Fibroblast of mammary gland (primary cell): ENCODE measurements at places on chromosomes 3 and 15.
A peak's percentile ranks its signal among the peaks of the same experiment; 100 is the strongest.

DNA sequence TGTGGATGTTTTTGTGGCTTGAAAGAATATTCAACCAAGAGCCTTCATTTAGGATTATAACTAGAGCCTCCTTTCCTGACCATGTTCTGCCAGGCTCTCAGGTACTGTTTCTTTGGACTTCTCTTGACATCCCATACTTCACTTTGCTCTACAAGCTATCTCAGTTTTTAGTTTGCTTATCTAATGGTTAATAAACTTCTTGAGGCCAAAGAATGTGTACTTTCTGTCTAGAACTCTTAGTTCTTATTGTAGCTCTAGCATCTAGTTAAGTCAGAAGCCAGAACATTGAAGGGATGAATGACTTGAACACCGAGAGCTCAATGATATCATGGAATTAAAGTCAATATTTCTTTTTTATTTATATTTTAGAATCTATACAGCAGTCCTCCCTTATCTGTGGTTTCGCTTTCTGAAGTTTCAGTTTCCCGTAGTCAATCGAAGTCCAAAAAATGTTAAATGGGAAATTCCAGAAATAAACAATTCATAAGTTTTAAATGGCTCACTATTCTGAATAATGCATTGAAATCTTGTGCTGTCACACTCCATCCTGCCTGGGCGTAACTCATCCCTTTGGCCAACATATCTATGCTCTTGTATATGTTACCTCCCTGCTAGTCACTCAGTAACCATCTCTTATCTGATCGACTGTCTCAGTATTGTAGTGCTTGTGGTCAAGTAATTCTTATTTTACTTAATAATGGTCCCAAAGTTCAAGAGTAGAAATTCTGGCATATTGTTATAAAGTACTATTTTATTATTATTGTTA, 368.6 kb upstream of the RBMS3 start:
- DNase-seq: no peak

DNA sequence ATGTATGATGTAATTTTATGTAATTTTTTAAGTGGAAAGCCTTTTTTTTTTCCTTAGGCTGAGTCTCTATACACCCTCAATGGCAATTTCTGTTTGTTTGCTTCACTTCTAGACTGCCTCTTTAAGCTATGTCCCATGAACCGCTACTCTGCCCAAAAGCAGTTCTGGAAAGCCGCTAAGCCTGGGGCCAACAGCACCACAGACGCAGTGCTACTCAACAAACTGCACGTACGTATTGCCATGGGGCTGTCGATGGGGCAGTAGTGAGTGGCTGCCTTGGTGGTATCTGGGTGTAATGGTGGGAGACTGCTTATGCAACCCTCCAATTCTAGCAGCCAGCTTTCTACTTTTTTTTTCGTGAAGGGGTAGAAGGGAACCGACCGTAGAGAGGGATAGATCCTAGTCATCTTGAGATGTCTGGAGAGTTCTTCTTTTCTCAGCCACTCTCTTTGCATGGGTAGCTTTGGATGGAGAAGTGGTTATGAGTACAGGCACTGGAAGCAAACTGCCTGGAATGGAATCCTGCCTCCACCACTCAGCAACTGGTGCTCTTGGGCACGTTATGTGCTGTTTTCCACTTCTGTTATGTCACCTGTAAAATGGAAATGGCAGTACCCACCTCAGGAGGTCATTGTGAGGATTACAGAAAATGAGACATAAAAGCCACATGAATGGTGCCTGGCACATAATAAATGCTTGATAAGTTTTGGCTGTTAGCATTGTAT, 134.7 kb downstream of the ITPR1 start:
- DNase-seq: no peak

DNA sequence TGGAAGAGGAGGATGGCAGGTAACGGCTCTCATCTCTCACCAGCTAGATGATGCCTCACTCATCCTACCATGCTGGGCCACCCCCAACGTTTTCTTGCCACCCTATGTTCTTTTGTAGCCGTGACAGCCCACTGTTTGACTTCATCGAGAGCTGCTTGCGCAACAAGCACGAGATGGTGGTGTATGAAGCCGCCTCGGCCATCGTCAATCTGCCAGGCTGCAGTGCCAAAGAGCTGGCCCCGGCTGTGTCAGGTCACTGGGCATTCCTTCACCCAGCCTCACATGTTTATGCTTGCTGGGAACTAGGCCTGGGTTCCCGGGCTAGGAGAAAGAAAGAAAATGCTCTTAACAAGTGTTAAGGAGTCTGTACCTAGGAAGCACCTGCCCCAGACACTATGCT, 8.2 kb downstream of the COPG1 start:
- DNase-seq: no peak

GRCh38 chr3:48306290-48306689, 27.2 kb downstream of the SPINK8 start:
- DNase-seq: no peak

- no peak for DNase-seq
Measured at GRCh38 chr3:180764481-180764880, 85.2 kb upstream of the CCDC39 start.

- DNase-seq: peak; percentile 20
Measured at GRCh38 chr3:141853081-141853601, 23.3 kb upstream of the ATP1B3 start.

DNA sequence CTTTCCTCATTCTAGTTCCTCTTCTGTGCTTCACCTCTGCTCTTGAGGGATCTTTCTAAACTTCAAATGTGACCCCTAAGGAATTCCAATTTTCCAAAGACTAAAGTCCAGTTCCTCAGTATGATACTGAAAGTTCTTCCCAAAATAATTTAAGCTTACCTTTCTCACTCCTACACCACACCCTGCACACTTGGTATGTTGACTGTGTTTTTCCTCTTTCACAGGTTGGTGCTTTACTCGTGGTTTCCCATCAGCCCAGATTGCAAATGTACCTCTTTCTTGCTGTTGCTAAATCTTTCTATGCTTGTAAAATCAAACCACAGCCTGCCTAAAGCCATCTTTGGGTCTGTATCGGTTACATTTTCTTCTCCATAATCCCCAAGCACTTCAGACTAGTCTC, 30.5 kb upstream of the CLDN16 start:
- DNase-seq: no peak

DNA sequence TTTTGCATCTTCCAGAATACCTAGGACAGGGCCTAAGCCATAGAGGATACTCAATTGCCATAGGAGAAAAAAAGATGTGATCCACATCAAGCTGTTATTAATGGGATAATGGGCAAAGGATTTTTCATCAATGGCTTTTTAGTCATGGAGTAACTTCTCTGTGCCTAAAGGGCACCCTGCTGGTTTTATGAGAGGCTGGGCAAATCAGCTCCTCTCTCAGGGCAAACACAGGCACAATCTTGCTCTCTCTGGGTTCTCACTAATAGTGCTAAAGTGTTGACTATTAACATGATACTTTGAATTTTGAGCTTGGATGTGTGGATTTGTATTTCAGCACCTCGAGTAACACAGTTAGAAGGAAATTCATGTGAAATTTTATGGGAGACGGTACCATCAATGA, 67.6 kb downstream of the GHSR start:
- no peak for DNase-seq

- no peak for DNase-seq
Measured at GRCh38 chr15:99306694-99307338, 55.5 kb downstream of the LRRC28 start.

- DNase-seq: peak; percentile 63
Measured at GRCh38 chr3:124281453-124282316, 289.8 kb upstream of the ROPN1 start.

DNA sequence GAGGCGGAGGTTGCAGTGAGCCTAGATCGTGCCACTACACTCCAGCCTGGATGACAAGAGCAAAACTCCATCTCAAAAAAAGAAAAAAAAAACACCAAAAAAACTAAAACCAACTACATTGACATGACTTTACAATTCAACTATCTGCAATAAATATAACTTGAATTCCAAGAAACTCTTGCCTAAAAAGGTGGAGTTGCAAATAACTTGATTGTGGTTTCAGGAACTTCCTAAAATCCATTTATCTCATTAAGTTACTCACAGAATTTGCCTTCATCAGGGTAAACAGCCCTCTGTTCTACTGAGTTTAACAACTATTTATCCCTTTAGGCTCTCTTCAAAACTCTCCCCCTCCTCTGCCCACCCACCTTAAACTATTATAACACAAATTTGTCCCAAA, 2.7 kb upstream of the MAPK6 start:
- no peak for DNase-seq

- no peak for DNase-seq
Measured at GRCh38 chr3:138781012-138781470, 53.7 kb downstream of the PIK3CB start.

GRCh38 chr3:46907271-46907670, 29.8 kb downstream of the PTH1R start:
- DNase-seq: no peak

- DNase-seq: no peak
Measured at GRCh38 chr15:101055411-101055810, 136.3 kb downstream of the LRRK1 start.

DNA sequence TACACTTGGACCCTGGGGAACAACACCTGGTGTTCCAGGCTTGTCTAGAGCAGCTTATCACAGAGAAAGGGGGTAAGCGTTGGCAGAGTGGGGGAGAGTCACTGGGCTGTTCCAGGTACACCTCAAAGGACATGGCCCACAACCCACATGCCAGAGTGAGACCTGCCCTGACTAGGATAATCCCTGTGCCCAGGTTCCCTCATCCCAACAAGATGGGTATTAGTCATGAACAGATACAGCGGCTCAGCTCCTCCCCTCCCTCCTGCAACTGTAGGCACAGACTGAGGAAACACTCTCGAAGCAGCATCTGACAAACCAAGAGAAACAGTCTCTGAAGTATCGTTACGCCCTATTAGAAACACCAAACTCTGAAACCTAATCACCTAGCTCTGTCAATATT, 32.1 kb upstream of the RPS17 start:
- DNase-seq: peak; percentile 13

- DNase-seq: peak; percentile 50
Measured at GRCh38 chr15:82851981-82852511, 42.6 kb downstream of the WHAMM start.

DNA sequence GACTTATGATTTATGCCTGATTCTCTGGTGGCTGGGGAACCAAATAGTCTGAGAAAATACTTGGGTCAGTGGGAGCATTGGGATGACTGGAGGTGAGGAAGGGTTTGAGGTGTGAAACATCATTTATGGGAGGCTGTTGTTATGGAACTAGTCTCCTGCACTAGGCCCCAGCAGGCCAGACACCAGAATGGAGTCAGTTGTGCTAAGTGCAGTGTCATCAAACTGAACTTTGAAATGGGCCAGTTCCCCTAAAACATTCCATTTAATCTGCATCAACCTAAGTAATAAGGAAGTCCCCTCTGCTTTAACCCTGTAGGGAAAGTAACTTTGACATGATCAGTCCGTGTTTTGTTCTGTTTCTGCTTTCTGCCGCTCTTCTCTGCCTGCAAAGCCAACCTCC, 44.9 kb upstream of the KLHL25 start:
- no peak for DNase-seq

DNA sequence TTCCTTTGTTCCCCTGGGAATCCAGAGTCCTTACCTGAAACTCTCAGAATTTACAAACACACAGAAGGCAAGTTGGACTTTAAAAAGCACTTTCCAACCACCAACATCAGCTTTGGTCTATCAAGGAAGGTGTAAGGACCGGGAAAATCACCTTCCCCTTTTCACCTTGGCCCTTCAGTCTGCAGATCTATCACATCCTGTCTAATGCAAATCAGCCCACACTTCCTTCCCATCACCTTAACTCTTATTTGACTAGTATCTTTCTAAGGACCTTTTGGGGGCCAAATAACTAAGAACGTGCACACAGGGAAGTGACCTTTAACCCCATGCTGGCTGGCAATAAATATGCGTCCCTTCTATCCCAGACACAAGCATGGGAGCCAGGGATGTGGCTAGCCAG, 320.6 kb downstream of the ARRDC4 start:
- DNase-seq: no peak

DNA sequence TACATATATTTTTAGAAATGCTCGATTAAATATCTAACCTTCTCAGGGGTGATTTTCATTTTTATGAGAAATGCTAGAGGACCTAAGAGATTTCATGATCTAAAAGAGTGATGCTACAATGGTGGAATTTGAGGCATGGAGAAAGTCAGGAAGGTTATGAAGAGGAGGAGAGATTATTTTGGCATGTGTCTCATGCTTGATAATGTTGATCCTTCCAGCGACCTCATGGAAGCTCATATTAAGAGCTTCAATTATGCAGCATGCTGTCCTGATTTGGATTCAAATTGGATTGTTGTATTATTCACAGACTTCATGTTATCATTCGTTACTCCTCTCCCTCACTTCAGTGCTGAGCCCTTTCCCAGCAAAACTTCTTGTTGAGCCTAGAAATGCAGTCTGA, 112.5 kb downstream of the RAP2B start:
- no peak for DNase-seq

GRCh38 chr3:5185093-5185673, 2.3 kb upstream of the EDEM1 start:
- DNase-seq: no peak

- no peak for DNase-seq
Measured at GRCh38 chr15:78615151-78615589, 5.6 kb downstream of the CHRNA3 start.

GRCh38 chr3:67000009-67000408, 1.9 kb downstream of the KBTBD8 start:
- DNase-seq: peak; percentile 73

DNA sequence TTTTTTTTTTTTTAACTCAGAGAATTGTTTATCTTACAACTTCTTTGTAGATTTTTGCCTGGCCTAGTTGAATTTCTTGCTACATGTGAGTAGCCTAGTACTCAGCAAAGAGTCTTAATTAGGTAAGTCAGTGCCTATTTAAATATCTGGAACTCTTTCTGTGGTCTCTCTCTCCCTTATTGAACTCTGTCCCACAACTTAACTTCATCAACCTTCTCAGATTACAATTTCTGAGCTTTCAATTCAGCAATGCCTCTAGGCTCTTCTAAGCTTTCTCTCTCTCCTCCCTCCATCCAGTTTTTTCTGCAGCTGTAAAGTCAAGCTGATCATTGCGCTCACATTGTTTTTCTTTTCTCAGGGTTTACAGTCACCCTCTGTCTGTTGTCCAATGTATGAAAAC, 517.6 kb upstream of the ROBO1 start:
- DNase-seq: peak; percentile 53

- peak; percentile 74 for DNase-seq
Measured at GRCh38 chr3:20573175-20573574, 387.2 kb upstream of the SGO1 start.

- DNase-seq: no peak
Measured at GRCh38 chr15:84766461-84767035, 18.2 kb downstream of the ZNF592 start.

DNA sequence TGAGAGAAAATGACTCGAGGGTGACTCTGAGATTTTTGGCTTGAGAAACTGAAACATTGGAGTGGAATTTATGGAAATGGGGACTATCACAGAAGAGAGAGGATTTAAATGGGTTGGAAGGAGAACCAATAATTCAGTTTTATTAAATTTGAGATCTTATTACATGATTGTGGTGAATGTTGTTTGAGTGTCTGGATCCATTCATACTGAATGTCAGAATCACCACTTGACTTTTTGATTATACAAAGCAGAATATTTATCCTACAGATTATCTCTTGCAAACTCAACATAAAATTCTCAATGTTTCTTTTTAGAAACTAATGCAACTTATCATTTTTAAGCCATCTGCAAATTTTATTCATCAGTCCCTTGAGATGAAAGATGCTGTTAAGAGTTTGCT, 332.8 kb downstream of the CNTN3 start:
- peak; percentile 7 for DNase-seq

GRCh38 chr3:189820365-189820720, 189.2 kb downstream of the TP63 start:
- no peak for DNase-seq

GRCh38 chr3:94305835-94306611, 243.2 kb downstream of the NSUN3 start:
- no peak for DNase-seq
